ENCODE measurements at places on chromosomes 7 and 10. TPM values are rescaled to one million over a fixed set of nuclear protein-coding genes. Genes with fewer than 3 reads are reported as not detected.

DNA sequence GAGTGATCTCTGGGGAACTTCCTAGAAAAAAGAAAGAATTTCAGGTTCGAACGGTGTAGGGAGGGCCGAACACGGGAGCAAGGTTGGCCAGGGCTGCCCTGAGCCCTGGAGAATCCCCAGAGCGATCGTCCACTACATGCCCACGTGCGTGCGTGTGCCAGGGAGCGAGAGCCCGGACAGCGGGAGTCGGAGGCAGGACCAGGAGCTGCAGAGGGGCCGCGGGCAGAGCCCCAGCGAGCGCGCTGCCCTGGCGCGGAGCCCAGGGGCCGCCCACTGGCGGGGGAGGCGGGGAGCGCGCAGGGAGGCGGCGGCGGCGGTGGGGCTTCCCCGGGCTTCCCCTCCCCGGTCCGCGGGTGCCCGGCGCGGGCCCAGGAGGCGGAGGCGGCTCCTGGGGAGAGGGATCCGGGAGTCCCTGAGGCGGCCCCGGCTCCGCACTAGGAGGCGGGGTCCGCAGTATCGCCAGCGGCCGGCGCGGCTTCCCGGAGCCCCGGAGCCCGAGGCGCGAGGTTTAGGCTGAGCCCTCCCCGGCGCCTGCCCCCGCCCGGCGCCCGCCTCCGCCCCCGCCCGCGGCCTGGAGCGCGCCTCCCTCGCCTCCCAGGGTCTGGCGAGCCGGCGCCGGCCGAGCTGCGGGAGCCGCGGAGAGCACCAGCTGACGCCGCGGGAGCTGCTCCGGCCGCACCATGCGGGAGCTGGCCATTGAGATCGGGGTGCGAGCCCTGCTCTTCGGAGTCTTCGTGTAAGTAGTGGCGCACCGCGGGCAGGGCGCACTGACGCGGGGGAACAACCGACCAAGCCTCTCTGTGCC, at the start of gene PLPP4:
TSS of gene PLPP4 (plus strand) at position 602 of the 805 bp plus-strand sequence. CDS start at position 681, 79 bp downstream.
- peak; percentile 15 for DNase-seq
- H3K27ac ChIP-seq: no peak within 1 kb of the TSS
- no peaks in the 10 kb centered on the region for H3K36me3 ChIP-seq

DNA sequence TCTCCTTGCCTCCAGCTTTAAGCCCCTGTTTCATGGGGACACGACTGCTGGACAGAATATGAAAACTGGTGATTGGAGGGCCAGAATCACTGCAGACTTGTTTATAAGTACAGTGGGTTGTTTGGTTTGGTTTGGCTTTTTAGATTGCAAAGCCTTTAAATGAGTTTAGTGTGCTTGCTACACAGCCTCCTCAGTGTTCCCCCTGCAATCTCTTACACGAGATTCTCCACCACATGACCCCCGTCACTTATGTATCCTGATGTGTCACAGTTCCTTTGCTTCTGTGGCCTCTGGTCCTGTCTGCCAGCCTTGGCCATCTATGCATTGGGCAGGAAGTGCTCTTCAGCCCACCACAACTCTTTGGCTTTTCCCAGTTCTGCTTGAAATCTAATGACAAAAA, 103.7 kb upstream of the ANKRD1 start:
- H3K4me1 ChIP-seq: peaks cover 18% of the 10 kb centered on the region
- H3K36me3 ChIP-seq: no peaks in the 10 kb centered on the region
- no peak overlapping the region for H3K4me3 ChIP-seq
- no peaks in the 10 kb centered on the region for H3K27me3 ChIP-seq
- no peak for DNase-seq
- no peak overlapping the region for H3K27ac ChIP-seq

Gene ADCY1
- 0.88 TPM for polyA plus RNA-seq

GRCh38 chr10:36266923-36267322, 624.8 kb upstream of the FZD8 start:
- no peaks in the 10 kb centered on the region for H3K36me3 ChIP-seq
- no peaks in the 10 kb centered on the region for H3K27me3 ChIP-seq
- no peak for DNase-seq
- H3K4me3 ChIP-seq: no peak overlapping the region

GRCh38 chr10:69714572-69714971, 84.5 kb downstream of the FAM241B start:
- no peak overlapping the region for H3K4me3 ChIP-seq
- peaks cover 3% of the 10 kb centered on the region for H3K27me3 ChIP-seq
- H3K27ac ChIP-seq: no peak overlapping the region
- H3K36me3 ChIP-seq: no peaks in the 10 kb centered on the region
- no peak for DNase-seq

DNA sequence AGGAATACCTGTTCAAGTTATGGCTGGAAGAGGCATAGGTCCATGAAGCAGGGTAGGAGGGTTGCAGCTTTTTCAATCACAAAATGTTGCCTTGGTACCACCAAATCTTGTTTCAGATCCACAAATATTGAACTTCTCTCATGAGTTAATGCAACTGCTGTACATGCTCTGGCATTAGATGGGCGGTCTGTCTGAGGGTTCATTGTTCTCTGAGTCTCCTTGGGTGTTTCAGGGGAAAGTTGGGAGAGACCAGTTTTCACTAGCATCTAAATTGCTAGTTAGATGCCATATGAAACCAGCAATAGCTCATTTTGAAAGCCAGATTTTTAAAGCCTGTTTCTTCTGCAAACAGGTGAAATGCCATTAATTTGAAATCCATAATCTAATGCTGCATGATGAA, 27.8 kb upstream of the ELMO1 start:
- H3K36me3 ChIP-seq: no peaks in the 10 kb centered on the region
- DNase-seq: no peak
- H3K4me3 ChIP-seq: no peak overlapping the region
- H3K27me3 ChIP-seq: no peaks in the 10 kb centered on the region
- no peak overlapping the region for H3K27ac ChIP-seq
- no peaks in the 10 kb centered on the region for H3K4me1 ChIP-seq
